ENCODE measurements at places on chromosomes 7 and 10.

DNA sequence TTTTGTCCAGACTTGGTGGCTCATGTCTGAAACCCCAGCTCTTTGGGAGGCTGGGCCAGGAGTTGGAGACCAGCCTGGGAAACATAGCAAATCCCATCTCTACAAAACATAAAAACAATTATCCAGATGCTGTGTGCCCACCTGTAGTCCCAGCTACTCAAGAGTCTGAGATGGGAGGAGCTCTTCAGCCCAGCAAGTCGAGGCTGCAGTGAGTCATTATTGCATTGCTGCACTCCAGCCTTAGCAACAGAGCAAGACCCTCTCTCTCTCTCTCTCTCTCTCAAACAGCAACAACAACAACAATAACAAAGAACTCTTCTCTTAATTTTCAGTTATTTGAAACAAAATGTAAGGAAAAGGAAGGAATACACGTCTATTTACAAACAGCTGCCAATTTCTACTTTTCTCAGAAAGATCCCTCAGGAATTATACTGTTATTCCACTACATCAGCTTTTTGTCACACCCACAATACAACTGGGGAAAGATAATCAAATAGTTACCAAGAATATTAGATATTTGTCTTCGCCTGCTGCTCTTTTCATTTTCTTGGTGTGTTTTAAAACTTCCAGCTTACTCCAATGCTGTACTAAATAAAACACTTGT lies 5.1 kb upstream of the TSPAN12 start:
- DNase-seq: no peak

GRCh38 chr7:43509906-43510305 lies 73.0 kb upstream of the STK17A start:
- DNase-seq: no peak

DNA sequence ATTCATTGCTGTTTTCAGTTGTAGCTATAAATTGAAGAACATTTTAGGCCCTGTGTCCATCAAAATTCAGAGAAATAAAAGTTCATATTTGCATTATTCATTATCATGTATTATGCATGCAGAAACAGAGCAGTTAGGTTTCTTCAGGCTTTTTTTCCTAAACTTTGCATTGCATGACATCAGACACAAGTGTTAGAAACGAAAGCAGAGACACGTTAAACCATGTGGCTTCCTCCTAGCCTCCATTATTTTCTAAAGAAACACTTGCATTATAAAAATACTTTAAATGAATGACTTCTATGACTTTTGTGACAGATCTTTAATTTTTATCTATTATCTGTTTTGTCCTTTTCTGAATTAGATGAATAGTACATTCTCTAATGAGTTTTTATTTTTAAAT lies 8.8 kb upstream of the EBLN1 start:
- DNase-seq: no peak

- DNase-seq: no peak
Observed at GRCh38 chr7:94250987-94251386, 143.7 kb upstream of the COL1A2 start.

- no peak for DNase-seq
Observed at GRCh38 chr7:44143646-44144250, 2.6 kb upstream of the MYL7 start.

GRCh38 chr7:11427686-11428273 lies 404.2 kb downstream of the THSD7A start:
- peak; percentile 68 for DNase-seq

- DNase-seq: peak; percentile 10
Observed at GRCh38 chr10:33655165-33655815, 320.8 kb upstream of the NRP1 start.

All from KBM-7 (cell line).